ENCODE measurements at places on chromosomes 11 and 22.

GRCh38 chr22:17540481-17540880, 22.8 kb upstream of the SLC25A18 start:
- no peak for DNase-seq

DNA sequence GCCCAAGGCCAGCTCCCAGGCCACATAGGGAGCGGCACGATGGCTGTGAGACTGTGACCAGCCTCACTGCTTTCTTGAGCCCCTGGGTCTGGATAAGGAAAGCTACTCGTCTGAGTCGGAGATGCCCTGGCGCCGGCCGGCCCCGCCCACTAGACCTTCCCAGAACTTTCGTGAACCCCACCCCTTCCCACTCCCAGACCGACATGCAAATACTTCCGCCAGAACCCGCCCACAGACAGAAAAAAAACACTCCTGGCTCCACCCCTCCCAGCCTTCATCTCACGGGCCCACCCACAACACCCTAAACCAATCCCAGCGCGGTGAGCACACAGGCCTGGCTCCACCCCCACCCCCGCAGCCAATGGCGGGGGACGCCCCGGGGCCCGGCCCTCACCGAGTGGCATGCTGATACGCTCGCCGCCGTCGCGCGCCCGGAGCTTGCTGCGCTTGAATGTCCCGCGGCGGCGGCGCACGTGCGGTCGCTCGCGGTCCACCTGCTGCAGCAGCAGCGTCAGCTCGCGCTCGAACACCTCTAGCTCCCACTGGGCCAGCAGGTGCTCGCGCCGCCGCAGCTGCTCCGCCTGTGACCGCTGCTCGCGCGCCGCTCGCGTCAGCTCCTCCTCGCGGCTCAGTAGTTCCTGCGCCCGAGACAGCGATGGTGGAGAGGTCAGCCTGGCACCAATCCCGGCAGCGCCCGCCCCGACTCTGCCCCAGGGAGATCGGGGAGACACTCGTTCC, 7.0 kb downstream of the MAP3K11 start:
- DNase-seq = peak; percentile 93

GRCh38 chr11:119489087-119489486, 66.1 kb upstream of the THY1 start:
- no peak for DNase-seq

DNA sequence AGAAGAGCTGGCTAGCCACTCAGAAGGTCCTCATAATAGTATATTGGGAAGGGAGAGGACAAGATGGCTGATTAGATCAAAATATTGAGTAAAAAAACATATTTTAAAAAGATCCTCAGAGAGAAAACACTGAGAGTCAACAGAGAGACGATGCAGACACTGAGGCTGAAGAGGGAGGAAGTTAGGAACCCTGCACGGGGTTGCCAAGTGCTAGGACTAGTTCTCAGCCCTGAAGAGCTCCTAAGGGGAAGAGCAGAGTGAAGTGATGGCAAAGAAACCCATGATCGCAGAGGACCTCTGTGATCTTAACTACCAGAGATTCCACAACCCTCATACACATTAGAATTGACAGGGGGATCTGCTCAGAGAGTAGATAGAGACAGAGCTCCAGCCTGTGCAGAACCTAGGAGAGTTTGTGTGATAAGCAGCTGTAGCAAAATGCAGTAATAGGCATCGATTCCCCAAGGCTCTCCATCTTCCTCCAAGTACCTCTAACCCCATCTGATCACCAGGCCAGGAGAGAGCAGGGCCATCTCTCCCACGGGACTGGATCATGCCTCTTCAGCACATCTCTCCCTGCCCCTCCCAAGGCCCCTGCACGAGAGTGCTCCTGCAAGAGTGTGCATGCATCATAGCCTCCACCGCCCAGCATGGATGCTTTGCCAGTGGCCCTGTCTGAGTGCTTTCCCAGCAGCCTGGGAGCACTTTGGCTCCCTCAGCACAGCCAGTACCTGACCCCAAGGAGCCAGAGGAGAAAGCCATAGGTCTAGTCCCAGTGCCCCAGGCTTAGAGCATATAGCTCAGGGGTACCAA, 41.2 kb upstream of the ARL14EP start:
- no peak for DNase-seq

GRCh38 chr11:64846998-64847666, 2.7 kb upstream of the CDC42BPG start:
- peak; percentile 91 for DNase-seq

- no peak for DNase-seq
Observed at GRCh38 chr11:1659506-1659905, 29.9 kb downstream of the KRTAP5-5 start.

GRCh38 chr11:125170001-125170509, 5.5 kb downstream of the PKNOX2 start:
- DNase-seq = peak; percentile 50

DNA sequence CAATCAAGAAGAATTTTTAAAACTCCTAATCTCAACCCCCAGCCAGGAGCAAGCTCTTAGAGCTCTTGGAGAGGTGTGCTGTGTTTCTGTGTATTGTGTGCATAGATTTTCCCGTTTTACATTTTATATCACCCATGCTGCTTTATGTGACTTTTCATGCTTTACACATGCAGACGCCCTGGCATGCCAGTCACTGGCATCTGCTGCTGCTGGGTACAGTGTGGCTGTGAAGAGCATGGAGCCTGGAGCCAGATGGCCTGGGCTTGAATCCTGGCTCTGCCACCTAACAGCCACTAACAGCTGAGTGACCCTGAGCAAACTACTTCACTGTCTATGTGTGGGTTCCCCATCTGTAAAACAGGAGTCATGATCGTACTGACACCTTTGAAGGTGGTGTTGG, 23.1 kb downstream of the POLR3H start:
- no peak for DNase-seq

GRCh38 chr11:94171693-94172440, 43.2 kb downstream of the PANX1 start:
- no peak for DNase-seq

DNA sequence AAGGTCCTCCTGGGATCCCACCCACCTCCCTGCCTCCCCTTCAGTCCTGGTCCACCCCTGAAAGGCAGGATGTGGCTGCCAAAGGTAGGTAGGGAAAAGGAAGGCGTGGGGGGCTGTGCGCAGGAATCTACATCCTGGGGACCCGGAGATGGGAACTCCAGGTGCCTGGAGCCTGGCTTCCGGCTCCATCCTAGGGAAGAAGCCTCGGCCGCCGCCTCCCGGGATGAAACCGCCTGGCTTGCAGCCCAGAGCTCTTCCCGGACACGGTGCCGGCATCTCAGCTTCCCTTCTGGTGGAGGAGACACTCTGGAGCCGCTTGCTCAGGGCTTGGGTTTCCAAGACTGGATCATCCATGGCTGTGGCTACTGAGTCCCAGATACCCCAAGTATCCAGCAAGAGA, 33.3 kb upstream of the PDGFB start:
- DNase-seq = peak; percentile 64

- DNase-seq = no peak
Observed at GRCh38 chr11:18313965-18314763, 7.8 kb downstream of the HPS5 start.

DNA sequence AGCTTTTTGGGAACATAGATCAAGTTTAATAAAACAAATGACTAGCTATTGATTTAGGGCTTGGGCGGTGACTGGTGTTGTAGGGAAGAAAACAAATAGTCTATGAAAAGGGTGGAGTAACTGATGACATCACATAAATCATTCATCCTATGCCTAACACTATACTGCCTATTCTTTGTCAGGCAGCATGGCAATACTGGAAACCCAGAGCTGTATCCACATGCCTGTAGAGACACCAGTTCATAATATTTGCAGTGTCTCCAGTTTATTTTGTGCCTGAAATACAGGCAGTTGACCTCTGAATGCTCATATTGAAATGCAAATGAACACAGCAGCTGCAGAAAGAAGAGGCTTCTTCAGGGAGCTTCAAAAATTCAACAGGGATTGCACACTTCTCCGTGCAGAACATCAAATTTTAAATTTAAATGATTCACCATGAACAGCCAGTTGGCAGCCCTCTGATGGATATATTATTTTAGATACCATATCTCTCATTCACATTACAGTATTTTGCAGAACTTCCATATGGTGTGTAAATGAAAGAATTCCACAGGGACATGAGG, 283.1 kb upstream of the CTSC start:
- no peak for DNase-seq

DNA sequence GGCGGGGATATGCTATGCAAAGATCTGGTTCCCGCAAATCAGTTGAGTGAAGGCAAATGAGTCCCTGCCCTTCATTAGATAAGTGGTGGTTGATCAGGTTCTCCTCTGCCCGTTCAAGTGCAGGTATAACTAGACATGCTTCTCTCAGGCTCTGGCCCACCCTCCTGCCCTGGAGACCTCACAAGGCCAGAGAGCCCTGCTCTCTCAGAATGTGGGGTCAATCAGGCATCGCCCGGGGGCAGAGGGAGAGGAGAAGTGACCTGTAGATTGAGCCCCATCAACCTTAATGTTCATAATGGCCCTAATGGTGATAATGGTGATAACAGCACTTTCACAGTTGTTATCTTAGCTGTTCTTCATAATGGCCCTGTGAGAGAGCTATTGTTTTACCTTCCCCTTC, 224.3 kb downstream of the DSCAML1 start:
- DNase-seq = no peak

GRCh38 chr11:69083531-69084247, 35.0 kb downstream of the TPCN2 start:
- no peak for DNase-seq

DNA sequence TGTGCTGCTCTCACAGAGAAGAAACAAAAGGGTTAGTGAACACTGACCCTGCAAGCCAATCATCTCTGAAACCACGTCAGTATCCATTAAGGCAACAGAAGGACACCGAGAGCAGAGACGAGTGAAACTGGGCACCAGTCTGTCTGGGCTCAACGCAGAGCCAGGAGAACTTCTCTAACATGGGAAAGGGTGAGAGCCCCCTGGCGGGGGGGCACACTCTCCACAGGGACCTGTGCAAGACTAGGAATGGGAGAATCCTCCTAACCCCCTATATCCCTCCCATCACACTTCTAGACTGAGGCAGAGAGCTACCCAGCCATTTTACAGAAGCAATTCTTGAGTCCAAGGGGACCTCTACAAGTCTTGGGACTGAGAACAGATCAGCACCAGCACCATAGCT, 285.8 kb downstream of the SOX6 start:
- DNase-seq = no peak

DNA sequence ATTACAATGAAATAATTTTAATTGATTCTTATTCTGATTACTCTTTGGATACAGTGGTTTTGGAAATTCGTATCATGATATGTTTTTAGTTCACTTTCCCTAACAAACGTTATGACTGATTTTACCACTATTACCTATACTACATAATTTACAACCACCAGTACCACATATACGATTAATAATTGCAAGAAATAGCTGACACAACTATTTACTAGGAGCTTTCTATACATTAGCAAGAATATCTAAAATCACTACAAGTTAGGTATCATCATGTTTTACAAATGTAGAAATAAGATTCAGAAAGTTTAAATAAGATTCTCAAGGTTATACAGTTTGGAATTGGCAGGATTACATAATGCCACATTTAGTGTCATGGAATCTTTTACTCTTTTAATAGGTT, 1401.1 kb upstream of the RAG2 start:
- DNase-seq = no peak

DNA sequence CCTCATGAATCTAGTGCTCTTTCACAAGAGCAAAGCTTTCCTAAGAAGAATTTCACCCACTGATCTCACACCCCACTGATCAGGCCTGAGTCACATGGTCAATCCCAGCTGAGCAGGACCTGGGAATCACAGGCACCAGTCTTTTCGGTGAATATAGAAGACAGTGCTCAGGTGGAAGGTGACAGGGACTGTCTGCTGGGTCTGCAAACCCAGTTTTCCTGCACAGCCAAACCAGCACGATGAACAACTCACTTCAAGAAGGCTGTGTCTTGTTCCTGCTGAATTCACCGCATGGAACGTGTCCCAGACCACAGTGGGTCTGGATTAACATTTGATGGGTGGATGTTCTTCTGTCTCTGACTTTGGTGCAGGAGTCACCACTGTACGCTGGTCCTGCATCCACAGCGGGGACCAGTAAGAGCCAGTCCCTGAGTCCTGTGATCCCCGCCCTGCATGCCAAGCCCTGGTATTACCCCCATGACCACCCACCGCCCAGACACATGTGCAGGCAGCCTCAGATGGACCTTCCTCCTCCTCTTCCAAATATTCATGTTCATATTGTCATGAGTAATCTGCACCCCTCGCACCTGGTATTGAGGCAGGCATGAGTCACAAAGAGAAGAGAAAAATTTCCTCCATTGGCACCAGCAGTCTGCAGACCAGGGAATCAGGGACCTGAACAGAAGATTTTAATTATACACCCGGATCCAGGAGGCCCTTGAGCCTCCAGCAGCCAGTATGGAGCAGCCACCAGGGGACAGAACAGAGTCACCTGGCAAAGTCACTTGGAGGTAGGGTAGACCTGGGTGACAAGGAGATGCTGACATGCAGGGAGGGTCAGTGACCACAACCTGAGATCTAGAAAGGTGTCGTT, 8.6 kb upstream of the IGLL5 start:
- no peak for DNase-seq

GRCh38 chr11:63845303-63845702, 6.4 kb downstream of the MARK2 start:
- DNase-seq = no peak

DNA sequence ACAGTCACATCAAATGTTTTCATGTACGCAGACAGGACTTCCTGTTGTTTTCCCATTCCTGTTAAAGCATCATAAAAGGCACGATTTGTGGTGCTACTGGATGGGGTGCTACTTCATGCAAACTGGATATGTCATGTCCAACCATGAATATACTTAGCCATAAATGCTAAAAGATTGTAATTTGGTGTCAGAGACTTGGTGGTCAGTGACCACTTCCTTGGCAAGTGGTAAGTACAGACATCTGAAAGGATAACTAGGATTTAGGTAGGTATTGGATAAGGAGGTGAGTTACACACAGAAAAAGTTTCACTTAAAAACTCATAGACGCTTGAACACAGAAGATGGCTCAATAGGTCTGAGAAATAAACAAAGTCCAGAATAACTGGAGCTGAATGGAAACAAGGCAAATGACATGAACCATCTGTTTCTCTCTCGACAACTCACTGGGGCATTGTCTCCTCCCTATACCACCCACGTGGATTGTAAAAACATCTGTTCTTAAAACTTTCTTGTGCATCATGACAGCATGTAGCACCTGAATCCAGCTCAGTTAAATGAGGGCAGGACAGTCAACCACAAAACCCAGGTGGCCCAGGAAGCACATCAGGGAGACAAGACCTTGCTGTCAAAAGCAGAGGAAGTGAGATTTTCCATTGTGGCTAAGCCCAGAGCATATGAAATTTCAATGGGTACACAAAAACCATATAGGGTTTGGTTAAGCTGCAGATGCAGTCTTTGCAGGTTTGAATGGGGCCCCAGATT, 22.1 kb upstream of the IGLL5 start:
- DNase-seq = no peak

- peak; percentile 79 for DNase-seq
Observed at GRCh38 chr11:66328302-66329144, 7.7 kb downstream of the RIN1 start.

DNA sequence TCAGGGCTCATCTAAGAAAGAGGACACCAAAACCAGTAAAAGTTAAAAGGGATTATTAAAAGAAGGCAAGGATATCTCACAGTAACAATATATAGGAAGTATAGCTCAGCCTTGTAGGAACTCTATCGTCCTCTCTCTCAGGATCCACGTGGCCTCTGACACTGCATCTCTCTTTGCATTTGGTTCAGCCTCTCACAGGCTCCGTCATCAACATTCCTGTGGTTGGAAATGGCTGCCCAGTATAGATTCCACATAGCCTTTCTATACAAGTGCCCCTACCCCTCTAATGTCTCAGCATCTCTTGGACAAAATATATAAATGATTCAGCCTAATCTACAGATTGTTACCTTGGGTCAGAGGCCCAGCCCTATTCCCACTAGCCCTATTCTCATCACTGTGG, 101.3 kb upstream of the DBX1 start:
- no peak for DNase-seq

- no peak for DNase-seq
Observed at GRCh38 chr11:96218901-96219300, 124.1 kb downstream of the MAML2 start.
